Activated T-helper 2 cell treated with anti-CD3 and anti-CD28 coated beads, Interferon-gamma antibody, Interleukin-2, Interleukin-4, amounts not matched to agents 10 μg/mL and 5 μg/mL and 100 μg/mL, durations not matched to agents 14 hours and 24 hours and 36 hours (primary cell): ENCODE measurements at places on chromosomes 7 and 10.

- DNase-seq: no peak
Measured at GRCh38 chr7:135729230-135729629, 1.2 kb upstream of the SLC13A4 start.

- no peak for DNase-seq
Measured at GRCh38 chr10:125472010-125472607, 210.9 kb downstream of the TEX36 start.

- DNase-seq: no peak
Measured at GRCh38 chr7:96992192-96993005, 13.0 kb upstream of the DLX6 start.

DNA sequence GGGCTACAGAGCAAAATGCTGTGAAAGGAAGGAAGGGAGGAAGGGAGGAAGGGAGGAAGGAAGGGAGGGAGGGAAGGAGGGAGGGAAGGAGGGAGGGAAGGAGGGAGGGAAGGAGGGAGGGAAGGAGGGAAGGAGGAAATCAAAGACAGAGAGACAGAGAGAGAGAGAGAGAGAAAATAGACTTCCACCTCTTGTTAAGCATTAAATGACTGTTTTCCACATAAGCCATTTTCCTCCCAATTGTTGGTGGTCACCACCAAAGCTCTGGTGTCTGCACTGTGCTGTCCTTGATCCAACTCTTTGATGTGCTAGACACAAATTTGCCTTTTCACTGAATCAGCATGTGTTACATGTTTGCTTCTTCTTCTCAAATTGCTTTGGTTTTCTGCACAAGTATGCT is 90.7 kb upstream of the INHBA start:
- no peak for DNase-seq

DNA sequence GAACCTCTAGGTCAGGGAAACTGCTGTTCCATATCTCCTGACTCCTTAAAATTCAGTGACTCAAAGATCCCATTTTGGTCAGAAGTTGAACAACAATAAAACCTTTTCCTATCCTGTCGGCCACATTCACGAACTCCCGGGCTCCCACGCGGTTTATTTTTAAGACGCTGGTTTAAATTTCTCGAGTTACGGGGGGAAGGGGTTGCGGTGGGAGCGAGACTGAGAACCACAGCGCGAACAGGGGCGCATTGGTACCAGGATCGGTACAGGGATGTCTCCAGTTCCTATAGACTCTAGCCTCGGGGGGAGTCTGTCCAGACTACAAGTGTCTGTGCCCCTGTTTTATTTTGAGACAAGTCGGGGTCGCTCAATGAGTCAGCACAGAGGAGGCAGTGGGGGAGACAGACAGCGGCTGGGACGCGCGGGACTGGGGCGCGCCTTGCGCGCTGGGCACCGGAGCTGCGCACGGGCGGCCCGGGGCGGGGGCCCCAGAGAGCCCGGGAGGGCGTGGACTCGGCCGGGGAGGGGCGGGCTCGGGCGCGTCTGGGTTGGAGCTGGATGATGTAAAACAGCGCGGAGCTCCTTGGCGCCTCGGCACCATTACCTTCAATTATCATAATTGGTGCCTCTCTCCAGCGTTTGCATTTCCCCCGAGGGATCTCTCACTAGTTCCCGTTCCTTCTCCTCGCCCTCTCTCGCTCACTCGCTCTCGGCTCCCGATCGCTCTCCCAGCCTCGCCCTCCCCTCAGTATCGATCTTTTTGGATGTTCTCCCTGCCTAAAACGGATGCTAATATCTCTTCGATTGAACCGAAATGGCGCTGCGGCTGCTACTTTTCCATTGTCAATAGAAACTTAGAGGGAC is 8.7 kb upstream of the BAMBI start:
- peak; percentile 57 for DNase-seq

DNA sequence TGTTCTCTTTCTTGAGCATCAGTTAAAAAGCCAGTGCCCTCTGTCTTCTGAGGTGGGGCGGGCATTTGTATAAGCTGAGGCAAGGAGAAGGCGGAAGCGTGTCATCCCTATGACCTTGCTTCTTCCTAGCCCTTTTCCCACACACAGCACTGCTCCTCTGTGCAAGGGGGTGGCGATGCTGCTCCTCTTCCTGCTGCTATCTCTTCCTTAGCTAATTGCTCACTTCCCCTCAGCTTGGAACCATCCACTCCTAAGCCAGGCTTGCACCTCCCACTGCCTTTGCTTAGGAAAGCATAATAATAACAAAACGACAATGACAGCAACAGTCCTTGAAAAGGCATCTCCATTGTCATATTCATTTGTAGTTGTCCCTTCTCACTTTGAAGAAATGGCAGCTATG is 366.9 kb downstream of the PHTF2 start:
- no peak for DNase-seq

- no peak for DNase-seq
Measured at GRCh38 chr7:3380886-3381685, 80.0 kb downstream of the SDK1 start.

GRCh38 chr10:68876246-68877138 is 24.6 kb upstream of the DDX50 start:
- no peak for DNase-seq

DNA sequence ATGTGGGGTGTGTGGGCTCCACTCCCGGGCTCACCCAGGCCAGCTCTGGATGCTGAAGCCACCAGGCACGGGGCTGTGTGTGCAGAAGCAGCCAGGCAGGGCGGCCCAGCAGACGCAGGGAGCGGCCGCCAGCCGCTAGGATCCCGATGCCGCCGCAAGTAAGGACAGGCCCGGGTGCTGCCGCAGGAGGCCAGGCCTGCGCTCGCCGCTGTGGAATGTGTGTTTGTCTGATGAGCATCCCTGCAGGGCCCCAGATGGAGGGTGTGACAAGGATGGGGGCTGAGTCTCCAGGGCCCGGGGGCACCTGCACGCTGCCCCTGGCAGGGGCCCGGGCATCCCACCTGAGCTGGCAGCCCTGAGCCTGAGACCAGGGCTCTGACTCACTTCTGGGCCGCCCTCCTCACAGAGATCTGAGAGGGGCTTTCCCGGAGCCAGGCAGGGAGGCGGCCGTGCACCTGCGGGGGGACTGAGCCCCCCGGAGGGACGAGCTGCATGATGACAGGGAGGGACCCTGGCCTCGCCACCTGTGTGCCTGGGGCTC is 101.5 kb downstream of the FOXL3 start:
- DNase-seq: no peak

DNA sequence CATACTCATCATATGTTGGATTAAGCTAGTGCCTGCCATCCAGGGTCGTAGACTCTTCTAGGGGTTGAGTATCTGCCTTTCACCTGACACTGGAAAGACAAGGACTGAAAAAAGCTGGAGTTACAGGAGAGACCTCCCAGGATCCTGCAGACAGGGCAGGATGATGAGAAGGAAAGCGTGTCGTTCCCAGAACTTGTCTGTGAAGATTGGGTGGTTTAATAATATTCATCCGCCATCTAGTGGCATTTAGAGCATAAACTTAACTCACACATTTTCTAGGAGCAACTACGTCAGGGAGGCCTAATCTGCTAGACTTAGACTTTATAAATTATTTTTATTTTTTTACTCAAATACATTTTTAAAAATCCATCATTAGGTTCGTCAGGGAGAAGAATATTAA is 59.6 kb downstream of the ADRB1 start:
- no peak for DNase-seq

GRCh38 chr7:154672659-154673415 is 330.1 kb downstream of the PAXIP1 start:
- DNase-seq: no peak

GRCh38 chr10:86224354-86225102 is 142.1 kb downstream of the GRID1 start:
- DNase-seq: no peak

DNA sequence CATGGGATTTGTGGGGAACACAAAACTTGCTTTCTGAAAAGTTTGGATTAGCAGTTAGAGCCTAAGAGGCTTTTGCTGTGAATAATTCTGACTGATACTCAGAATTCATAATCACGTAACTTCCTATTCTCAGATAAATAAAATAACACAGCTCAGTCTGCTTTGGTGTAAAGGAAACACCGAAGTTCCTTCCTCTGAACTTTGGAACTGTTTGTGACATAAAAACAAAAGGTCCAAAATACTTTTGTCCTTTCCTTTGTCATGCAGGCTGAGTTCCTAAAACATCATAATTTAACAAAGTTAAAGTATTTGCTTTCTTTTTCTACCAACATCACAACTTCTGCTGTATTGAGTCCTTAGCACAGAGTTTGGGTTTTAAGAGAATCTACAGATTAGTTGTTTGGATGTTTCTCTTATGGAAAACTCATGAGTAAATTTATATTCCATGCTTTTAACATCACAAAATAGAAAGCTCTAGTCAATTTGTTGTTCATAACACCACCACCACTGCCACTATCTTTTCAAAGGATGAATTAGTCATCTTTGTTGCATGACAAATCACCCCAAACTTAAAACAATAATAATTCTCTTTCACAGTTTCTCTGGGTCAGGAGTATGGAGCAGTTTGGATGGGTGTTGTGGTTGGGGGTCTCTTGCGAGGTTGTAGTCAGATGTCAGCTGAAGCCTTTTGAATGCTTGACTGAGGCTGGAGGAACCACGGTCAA is 123.4 kb downstream of the REEP3 start:
- DNase-seq: no peak

- no peak for DNase-seq
Measured at GRCh38 chr7:16839646-16840045, 34.8 kb upstream of the AGR2 start.
